Activated T-cell treated with anti-CD3 and anti-CD28 coated beads for 24 hours (primary cell): ENCODE measurements at places on chromosomes 13 and 19.

DNA sequence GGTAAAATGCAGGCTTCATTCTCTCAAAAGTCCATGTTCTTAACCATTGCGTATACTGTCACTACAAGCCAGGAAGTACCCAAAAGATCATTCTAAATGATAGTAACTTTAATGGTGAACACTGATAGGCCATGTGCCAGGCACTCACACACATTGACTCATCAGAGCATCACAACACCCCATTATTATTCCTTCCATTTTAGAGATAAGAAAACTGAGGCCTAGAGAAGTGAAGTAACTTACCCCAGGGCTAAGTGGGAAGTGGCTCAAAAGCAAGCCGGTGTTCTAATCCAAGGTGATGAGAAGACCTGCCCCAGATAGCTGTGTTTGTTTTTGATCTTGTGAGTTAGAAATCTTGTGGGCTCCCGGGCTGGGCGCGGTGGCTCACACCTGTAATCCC lies 1.4 kb upstream of the PHLDB3 start:
- DNase-seq: no peak

GRCh38 chr19:50536662-50537305 lies 23.1 kb upstream of the ASPDH start:
- no peak for DNase-seq

DNA sequence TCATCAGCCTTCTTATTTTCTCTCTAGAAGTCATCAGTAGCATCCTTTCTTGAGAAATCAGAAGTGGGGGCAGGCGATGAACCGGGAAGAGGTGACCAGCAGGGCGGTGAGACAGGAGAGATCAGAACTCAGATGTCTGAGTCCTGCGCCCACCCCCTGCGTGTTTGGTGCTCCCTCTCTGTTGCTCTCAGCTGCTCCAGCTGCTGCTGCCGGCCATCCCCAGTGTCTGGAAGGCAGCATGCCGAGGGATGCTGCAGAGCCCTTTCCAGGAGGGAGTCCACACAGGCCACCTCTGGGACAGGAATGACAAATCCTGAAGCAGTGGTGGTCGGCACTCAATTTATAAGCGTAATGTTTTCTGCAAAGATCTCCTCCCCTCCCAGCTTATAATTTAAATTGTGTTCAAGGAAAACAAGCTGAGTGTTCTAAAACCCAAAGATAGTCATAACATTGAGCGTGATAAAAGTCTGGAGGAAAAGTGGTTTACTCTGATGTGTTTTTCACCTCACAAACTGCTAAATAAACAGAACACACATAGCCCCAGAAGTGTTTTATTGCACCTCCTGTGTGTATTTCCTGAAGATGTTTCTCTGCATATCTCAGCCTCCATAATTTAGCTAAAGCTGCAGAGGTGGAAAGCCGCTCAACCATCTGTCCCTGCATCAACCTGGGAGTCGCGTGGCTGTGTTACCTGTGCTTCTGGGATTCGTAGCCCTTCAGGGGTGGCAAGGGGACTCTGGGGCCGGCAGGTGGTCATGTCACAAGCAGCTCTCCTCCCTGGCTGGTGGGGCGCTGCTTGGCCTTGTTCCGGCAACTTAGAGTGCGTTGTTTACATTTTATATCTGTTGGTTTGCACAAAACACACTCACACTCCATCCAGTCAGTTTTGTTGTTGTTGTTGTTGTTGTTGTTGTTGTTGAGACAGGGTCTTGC lies 191.2 kb downstream of the USP12 start:
- no peak for DNase-seq

DNA sequence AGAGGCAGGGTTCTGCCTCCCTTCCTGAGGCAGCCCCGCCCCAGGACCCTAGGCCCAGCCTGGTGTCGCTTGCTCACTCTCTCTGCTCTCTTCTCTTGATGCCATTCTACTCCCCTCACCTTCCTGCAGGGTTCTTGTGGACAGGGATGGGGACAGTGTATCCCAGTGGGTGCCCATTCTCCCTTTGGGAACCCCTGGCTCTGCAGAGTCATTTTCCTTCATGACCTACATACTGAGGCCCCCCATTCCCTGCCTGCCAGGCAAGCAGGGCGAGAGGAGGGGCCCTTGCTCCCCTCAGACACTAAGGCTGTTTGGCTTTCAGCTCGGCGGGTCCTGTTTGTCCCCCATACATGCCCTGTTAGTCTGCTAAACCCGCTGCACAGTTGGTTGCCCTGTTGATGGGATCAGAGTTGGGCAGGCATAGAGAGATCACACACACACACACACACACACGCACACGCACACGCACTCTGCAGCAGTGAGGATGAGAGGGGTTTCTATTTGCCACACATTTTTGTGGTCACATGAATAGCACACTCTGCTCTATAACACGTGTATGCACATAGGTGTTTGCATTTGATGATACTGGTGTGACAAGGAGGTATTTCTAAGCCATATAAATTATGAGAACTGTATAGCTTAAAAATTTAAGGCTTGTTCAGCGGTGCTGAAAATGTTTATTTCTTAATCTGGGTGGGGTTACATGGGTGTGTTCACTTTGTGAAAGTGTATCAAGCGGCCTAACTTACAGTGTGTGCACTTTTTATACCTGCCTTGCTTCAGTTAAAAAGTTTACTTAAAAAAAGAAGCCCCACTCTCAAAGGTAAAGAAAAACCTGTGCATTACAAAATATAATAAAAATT lies 20.3 kb downstream of the NFIX start:
- DNase-seq: no peak

GRCh38 chr13:113670541-113670940 lies 3.5 kb downstream of the GRK1 start:
- no peak for DNase-seq
